ENCODE measurements at places on chromosomes 12 and 14.
A peak's percentile ranks its signal among the peaks of the same experiment; 100 is the strongest.

- DNase-seq = no peak
Observed at GRCh38 chr14:50237427-50237826, 6.0 kb upstream of the SOS2 start.

DNA sequence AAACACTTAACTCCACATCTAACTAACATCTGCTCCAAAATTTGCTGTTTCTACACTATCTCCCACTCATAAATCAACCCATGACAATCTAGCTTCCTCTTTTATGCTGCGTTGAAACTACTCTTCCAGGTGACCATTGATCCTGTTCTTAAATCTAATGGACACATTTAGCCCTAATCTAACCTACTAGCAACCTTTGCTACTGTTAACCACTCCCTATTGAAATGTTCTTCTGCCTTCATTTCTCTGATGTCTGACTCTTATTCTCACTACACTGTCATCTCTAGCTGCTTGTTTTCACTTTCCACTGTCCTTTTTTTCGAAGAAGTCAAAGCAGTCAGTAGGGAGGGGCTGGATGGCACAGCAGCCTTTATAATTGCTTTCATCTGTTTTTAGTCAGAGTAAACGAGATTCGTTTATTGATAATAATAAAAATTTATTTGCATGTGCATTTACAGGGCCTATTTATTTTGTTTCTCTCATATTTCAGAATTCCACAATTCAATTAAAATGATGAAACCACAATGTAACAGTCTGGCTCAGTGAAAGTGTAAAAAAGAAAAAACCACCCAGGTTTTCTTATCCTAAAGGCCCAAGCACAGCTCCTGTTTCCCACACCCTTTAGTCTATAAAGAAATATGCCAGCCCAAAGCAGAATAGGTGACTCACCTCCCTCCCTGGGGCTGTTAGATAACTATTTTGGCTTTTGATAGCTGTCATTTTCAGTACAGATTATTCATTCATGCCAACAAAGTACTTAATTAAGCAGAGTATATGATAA lies 44.9 kb downstream of the ATP2B1 start:
- peak; percentile 46 for DNase-seq

DNA sequence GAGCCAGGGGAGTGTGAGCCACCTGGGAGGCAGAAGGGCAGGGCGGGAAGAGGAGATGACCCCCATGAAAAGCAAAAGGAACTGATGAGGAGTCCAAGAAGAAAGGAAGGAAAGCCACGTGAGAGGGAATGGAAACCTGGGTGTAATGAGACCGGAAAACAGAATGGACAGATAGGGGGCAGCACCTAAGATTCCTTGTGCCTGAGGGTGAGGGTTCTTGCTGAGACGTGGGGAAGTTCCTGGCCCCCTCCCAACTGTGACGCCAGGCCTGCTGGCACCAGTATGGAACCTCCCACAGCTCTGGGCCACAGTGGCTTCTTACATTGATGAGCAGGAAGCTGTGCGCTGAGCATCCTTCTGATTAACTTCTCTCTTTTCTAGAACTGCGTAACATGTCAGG lies 30.8 kb downstream of the TTC7B start:
- DNase-seq = peak; percentile 50

- DNase-seq = no peak
Observed at GRCh38 chr14:65137648-65138307, 35.5 kb upstream of the MAX start.

GRCh38 chr14:35274805-35275204 lies 17.4 kb upstream of the PSMA6 start:
- no peak for DNase-seq
